ENCODE measurements at places on chromosomes 6 and 20. TPM values are rescaled to one million over a fixed set of nuclear protein-coding genes. Genes with fewer than 3 reads are reported as not detected.

Gene NFS1
- 10.3 TPM for total RNA-seq

Gene ULBP1
- total RNA-seq, result 0.94 TPM

Gene FOXA2
- not detected for total RNA-seq

Gene SMOC2
- total RNA-seq, result not detected

Data from epithelial cell of proximal tubule (primary cell).